ENCODE measurements at places on chromosomes 13 and 19.

DNA sequence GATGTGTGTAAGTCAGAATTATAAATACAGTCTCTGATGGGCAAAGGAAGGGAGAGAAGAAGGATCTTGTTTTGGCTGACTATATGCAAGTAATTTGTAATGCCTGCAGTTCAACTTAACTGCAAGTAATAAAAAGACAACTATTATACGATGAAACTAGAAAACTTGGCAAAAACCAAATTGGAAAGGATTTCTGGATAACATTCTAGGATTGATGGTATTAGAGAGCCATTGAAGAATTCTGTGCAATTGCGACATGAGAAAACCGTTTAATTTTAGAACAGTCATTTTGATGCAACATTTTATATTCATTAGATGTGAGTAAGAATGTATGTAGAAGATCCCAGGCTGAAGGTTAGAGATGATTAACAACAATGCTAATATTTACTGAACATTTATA is 1334.1 kb downstream of the EFNB2 start:
- DNase-seq = no peak

GRCh38 chr19:2352121-2352520 is 7.9 kb upstream of the TMPRSS9 start:
- no peak for DNase-seq

DNA sequence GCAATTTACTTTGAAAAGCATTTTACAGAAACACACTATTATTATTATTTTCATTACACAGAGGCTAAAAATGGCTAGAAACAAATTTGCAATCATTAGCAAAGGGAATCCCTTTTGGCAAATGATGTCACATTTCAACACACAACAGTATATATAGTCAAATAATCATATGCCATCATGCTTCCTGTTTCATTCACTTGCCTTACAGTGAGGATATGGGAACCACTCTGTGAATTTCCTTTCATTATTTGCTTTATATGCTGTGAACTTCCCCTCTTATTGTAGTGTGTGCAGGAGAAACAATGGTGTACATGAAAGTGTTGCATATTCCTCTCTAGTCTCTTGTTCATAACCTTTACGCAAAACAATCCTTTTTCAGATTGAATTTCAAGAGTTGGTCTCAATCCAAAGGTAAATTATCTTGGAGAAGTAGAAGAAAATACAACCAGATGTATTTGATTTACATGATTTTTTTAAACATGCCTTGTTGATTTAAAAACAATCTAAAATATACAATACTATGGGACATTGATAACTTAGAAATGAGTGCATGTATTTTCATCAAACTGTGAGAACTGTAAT is 657.3 kb downstream of the EFNB2 start:
- DNase-seq = no peak

DNA sequence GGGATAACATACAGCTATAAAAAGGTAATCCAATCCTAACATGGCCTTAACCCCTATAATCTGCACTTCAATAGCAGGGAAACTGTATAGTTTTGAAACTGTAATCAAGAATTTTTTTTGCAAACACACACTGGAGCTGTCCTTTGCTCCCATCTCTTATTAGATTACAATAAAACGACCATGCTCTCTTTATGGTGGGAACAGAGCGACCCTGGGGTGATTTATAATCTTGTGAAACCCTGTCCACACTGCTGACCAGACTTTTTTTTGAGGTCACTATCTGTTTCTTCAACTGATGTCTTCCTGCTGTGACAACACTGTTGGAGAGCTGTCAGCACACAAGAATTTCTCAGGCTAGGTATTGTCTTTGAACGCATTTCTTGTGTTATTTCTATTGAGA is 35.3 kb downstream of the DACH1 start:
- peak; percentile 45 for DNase-seq

GRCh38 chr19:35320065-35320713 is 8.8 kb upstream of the CD22 start:
- DNase-seq = no peak

GRCh38 chr13:107716241-107716640 is 499.1 kb downstream of the LIG4 start:
- no peak for DNase-seq

DNA sequence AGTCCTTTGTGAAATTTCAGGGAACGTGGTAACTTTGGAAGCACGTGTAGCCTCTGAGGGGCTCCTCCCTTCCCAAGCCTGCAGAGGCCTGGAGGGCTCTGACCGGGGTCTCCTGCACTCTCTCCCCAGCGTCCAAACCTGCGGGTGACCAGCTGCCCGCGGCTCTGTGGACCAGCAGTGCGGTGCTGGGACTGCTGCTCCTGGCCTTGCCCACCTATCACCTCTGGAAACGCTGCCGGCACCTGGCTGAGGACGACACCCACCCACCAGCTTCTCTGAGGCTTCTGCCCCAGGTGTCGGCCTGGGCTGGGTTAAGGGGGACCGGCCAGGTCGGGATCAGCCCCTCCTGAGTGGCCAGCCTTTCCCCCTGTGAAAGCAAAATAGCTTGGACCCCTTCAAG is 2.7 kb upstream of the TPGS1 start:
- DNase-seq = no peak

DNA sequence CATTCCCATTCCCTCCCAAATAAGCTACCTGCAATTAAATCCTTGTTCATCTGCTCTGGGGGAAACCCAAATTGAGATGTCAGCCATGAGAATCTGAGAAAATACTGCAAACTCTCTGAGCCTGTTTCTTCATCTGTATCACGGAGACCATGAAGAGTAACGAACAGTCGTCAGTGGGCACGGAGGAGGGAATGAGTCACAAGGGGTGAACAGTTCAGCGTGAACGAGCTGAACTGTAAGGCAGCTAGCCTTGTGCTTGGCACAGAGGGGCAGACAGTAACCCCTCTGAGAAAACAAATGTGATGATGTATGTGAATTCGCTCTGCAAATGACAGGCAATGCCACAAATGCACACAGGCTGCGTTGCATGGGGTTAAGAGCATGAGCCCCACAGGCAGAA is 288.7 kb downstream of the FOXO1 start:
- no peak for DNase-seq

DNA sequence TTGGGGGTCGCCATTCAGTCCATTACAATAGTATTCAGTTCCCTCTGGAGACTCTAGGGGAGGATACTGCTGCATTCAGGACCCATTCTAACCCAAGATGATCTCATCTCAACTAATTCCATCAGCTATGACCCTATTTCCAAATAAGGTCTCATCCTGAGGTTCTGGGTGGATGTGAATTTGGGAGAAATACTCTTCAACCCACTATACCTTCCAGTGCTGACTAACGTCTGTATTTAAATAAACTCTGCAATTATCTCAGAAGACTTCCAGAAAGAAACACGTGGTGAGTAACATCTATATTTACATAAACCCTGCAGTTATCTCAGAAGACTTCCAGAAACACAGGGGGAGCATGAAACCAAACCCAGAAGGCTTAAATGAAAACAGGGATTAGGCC is 1300.7 kb downstream of the PCDH9 start:
- DNase-seq = no peak

DNA sequence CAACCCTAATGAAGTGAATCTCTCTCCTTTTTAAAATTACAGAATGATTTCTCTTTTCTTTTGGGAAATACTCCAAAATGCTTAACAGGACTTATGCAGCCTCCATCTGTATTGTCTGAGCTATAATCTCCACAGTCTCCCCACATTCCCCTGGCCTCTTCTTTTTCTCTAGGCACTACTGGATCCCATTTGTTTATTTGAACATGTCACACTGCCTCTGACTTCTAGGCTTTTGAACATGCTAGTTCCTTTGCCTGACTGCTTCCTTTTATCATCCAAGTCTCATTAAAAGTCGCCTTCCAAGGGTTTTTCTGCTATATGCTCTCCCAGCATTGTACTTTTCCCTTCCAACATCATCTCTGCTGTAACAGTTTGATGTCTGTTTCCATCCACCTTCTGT is 548.7 kb downstream of the PCDH9 start:
- DNase-seq = no peak

GRCh38 chr19:30647891-30648720 is 275.9 kb downstream of the ZNF536 start:
- DNase-seq = no peak

- no peak for DNase-seq
These were observed 13.7 kb upstream of the SOX1 start for GRCh38 chr13:112053167-112053743.

DNA sequence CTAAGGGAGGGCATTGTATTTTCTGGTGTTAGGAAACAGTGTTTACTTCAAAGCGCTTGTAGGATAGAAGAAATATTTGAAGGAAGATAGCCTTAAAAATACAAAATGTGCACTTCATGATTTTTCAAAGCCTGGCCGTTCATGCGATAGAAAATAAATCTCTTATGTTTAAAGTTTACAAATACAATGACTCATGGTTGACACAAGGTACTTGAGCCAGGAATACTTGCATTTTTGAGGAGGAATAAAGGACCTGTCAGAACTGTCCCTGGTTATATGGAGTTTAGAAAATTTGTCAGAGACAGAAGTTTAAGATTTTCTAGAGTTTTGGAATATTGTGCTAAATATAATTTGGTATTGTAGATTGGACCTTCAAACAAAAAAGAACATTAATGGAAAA is 1223.2 kb upstream of the SLC10A2 start:
- DNase-seq = no peak

- DNase-seq = no peak
These were observed 19.5 kb upstream of the ZNF429 start for GRCh38 chr19:21485926-21486325.

- DNase-seq = no peak
These were observed 9.2 kb downstream of the UBXN6 start for GRCh38 chr19:4448147-4448985.
